Right kidney (tissue), 9 donors: ENCODE measurements at places on chromosomes 2 and 18.
A peak's percentile ranks its signal among the peaks of the same experiment; 100 is the strongest.

GRCh38 chr2:121480826-121481225 is 49.9 kb upstream of the RNU4ATAC start:
- no peak for DNase-seq

DNA sequence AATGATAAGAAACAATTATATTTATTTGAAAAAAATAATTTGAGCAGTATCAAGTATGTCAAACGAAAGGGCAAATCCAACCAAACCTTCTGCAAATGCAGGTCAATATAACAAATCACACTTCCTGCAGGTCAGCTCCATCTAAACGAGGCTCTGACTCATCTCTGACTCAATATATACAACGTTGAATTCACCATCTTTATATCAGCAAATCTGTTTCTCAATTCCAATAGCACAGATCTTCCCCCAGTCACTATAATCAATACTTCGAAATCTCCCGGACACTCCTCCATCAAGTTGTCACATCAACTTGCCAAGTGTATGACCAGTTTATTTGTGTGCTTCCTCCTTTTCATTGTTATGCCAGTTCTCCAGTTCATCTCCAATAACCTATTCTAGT is 388.9 kb downstream of the ZEB2 start:
- no peak for DNase-seq

DNA sequence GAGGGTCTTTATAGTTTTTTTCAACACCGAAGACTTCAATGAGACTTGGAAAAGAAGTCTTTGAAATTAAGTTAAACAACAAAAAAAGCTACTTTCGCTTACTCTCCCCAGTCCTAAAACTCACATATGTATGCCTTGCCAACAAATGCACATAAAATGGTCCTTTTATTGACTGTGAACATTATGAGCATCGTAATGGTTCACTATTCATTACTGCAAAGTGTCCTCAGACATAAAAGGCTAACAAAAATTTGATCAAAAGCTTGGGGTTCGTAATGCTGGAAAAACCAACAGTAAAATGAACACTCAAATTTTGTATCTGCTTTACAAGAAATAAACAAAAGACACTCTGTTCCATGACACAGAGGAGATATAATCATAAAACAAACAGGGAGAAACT is 285.3 kb upstream of the SLC8A1 start:
- DNase-seq, result no peak

DNA sequence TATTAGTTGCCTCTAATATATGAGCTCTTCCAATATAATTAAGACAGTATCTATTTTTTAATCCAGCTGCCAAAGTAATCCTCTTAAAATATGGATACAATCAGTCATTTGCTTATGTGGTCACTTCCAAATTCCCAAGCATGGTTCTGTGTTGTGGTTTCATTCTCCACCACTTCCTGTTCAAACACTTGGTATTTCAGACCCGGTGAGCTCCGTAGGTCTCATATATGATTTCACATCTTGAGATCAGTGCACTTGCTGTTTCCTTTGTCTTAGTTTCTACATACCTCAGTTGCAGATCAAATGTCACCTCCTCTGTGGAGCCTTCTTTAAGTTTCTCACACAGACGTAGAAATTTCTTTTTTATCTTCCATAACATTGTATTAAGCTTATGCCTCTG is 254.2 kb downstream of the KCNS3 start:
- DNase-seq, result no peak

DNA sequence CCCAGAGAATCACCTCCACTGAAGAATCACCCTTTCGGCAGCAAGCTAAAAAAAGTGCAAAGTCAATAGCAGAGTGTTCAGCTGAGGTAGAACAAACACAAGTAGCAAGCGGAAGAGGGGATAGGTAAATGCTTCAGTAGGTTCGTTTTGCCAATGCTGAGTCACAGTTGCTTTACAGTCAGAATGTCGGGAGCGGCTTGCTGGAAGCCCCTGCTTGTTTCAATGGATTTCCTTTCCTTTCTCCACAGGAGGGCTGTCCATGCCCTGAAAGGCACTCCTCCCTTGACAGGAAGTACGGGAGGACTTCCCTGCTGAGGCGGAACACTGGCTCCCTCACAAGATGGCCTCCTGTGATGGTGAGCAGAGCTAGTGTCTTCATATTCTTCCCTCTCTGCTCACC is 146.2 kb upstream of the LYPD1 start:
- DNase-seq, result no peak

DNA sequence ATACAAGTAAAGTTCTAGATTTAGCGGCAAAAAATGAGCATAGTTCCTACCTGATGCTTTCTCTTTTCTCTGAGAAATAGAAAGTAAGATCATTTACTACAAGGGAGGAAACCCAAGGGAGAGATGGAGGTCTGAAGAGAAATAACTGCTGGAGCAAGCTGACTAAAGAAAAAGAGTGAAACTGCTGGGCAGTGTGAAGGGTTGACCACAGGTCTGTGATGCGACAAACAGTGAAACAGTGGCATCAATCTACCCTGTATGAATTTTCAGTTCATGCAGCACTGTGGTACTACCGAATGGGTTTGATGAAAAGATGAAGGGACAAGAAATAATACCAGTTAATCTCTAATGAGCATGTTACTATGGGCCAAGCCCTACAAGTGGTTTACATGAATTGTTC is 52.2 kb downstream of the CUL3 start:
- no peak for DNase-seq

GRCh38 chr18:3721771-3722648 is 272.0 kb downstream of the TGIF1 start:
- peak; percentile 44 for DNase-seq

- DNase-seq, result no peak
Measured at GRCh38 chr2:109238580-109238979, 109.6 kb downstream of the SH3RF3 start.

GRCh38 chr2:16240402-16240801 is 300.1 kb downstream of the MYCN start:
- DNase-seq, result no peak

DNA sequence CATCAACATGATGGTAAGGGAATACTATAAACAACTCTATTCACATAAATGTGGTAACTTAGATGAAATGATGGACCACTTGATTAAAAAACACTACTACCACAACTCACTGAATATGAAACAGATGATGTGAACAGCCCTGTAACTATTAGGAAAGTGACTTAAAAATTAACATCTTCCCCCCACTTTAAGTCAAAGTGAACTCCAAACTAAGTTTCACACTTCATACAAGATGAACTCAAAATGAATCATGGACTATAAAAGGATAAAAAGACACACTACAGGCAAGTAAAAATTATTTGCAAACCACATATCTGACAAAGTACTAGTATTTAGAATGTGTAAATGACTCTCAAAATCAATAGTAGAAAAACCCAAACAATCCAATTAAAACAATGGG is 71.6 kb downstream of the ZAP70 start:
- no peak for DNase-seq

GRCh38 chr18:51195086-51195450 is 2.4 kb downstream of the MEX3C start:
- DNase-seq, result no peak

- no peak for DNase-seq
Measured at GRCh38 chr2:48235076-48235475, 294.9 kb upstream of the STON1 start.
